ENCODE measurements at places on chromosomes 3 and 15.

DNA sequence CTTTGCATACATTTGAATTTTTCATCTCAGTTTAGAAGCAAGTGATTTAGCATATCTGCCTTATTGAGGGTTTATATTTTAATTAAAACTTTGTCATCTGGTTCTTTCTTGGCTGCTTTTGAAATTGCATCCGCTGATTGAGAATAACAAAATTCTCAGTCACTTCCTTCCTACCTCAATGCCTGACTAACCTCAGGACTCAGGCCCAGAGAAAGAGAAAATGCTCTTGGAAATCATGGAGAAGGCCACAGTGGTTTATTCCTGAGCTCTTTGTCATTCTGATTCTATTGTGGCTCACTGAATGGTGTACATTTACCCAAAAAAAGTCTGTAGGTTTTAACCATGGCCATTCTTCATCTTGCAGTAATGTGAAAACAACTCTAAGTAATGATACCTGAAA, 533.9 kb downstream of the TBL1XR1 start:
- peaks cover 11% of the 10 kb centered on the region for H3K4me1 ChIP-seq
- no peak for DNase-seq
- no peaks in the 10 kb centered on the region for H3K36me3 ChIP-seq
- H3K27me3 ChIP-seq: no peaks in the 10 kb centered on the region
- no peak overlapping the region for H3K4me3 ChIP-seq

DNA sequence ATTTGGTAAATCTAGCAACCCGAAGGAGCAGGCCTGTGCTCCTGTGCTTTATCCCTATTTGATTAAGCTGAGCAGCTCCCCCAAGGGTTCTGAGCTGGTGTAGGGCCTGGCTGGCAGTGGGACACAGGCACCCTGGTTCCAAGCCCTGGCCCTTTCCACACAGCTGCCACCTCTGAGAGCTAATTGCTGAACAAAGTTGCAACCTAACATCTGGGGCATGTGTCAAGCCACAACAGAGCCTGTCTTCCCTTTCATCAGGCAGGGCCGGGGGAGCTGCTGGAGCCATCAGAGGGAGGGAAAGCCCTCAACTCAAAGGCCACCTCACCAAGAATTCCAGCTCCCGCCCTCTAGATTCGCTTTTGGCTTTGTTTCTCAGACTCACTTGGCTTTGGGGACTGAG, 17.1 kb upstream of the MRPS22 start:
- H3K4me1 ChIP-seq: peaks cover 12% of the 10 kb centered on the region
- H3K27ac ChIP-seq: no peak overlapping the region
- H3K4me3 ChIP-seq: no peak overlapping the region
- H3K27me3 ChIP-seq: peaks cover 13% of the 10 kb centered on the region
- DNase-seq: no peak

DNA sequence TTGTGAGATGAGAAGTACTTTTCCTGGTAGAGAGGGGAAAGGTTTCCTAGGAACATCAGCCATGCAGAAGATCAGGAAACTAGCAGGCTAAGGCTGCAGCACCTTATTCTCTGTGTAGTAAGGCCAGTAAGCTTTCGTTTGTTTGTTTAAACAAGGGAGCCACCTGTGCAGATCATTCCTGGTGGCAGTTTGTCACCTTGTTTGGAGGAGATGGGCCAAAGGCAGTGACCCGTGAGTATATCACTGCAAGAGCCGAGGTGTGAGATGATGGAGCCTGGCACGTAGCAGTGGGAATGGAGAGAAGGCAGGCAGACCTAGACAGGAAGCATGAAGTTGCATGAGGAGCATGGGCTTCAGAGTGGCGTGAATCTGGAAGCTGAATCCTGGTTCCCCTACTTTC, 19.6 kb downstream of the ATG7 start:
- H3K36me3 ChIP-seq: no peaks in the 10 kb centered on the region
- no peak overlapping the region for H3K4me3 ChIP-seq
- H3K4me1 ChIP-seq: peaks cover 41% of the 10 kb centered on the region
- H3K27ac ChIP-seq: peak overlapping the region; percentile 90
- no peaks in the 10 kb centered on the region for H3K27me3 ChIP-seq

GRCh38 chr3:178137831-178138230, 398.4 kb upstream of the KCNMB2 start:
- no peak for DNase-seq
- H3K27me3 ChIP-seq: no peaks in the 10 kb centered on the region
- no peak overlapping the region for H3K27ac ChIP-seq
- H3K4me3 ChIP-seq: no peak overlapping the region
- H3K4me1 ChIP-seq: no peaks in the 10 kb centered on the region
- no peaks in the 10 kb centered on the region for H3K36me3 ChIP-seq

- no peaks in the 10 kb centered on the region for H3K27me3 ChIP-seq
- peaks cover 15% of the 10 kb centered on the region for H3K4me1 ChIP-seq
- H3K4me3 ChIP-seq: no peak overlapping the region
- no peak for DNase-seq
- H3K36me3 ChIP-seq: no peaks in the 10 kb centered on the region
Measured at GRCh38 chr3:143604402-143605185, 243.7 kb downstream of the SLC9A9 start.

GRCh38 chr3:52225452-52226228, at the start of gene TLR9:
TLR9 (minus strand) TSS chr3:52225645; CDS start chr3:52225529, 116 bp downstream.
- H3K36me3 ChIP-seq: peaks cover 30% of the 10 kb centered on the region
- peak; percentile 87 for DNase-seq
- H3K4me3 ChIP-seq: peak within 1 kb of the TSS; percentile 5
- H3K27me3 ChIP-seq: no peaks in the 10 kb centered on the region

GRCh38 chr15:84638103-84638502, 16.0 kb downstream of the WDR73 start:
- H3K27ac ChIP-seq: no peak overlapping the region
- H3K4me1 ChIP-seq: peaks cover 16% of the 10 kb centered on the region
- no peak for DNase-seq
- H3K27me3 ChIP-seq: no peaks in the 10 kb centered on the region

- peaks cover 2% of the 10 kb centered on the region for H3K4me1 ChIP-seq
- peaks cover 39% of the 10 kb centered on the region for H3K36me3 ChIP-seq
- DNase-seq: no peak
- no peaks in the 10 kb centered on the region for H3K27me3 ChIP-seq
- H3K27ac ChIP-seq: no peak overlapping the region
Measured at GRCh38 chr15:84793431-84794161, 23.6 kb upstream of the ALPK3 start.

GRCh38 chr3:128559486-128560225, 66.7 kb upstream of the GATA2 start:
- no peak overlapping the region for H3K27ac ChIP-seq
- DNase-seq: no peak
- no peak overlapping the region for H3K4me3 ChIP-seq
- H3K36me3 ChIP-seq: no peaks in the 10 kb centered on the region
- H3K4me1 ChIP-seq: peaks cover 31% of the 10 kb centered on the region

DNA sequence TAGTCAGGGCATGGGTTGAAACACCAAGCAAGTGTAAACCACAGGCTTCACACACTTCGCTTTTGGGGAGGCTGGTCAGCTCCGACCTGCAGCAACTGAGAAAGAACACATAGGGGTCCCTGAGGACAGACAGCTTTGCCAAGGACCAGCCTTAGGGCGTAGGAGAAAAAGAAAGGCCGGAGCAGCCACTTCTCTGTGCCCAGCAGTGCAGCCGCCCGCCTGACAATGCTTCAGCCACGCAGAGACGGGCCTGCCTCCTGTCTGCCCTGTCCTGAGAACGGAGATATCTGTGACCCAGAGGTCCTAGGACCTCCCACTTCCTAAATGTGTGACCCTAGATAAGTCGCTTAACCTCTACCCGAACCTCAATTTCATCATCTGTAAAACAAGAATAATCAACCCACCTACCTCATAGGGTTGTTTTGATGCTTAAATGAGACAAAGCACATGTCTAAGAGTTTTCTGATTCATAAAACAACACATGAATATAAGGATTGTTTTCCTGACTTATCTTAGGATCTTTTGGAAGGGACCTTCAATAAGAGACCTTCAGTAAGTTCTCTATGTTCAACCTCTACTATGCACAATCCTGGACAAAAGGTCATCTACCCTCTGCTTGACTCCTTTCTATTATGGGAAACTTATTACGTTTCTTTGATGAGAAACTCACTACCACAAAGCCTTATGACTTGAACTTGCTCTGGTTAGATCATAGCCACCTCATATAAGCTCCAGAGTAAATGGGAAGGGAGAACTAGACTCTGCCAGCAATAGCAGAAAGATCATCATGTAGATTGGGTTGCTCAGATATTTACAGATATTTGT, 32.9 kb upstream of the RFTN1 start:
- no peak overlapping the region for H3K27ac ChIP-seq
- no peak overlapping the region for H3K4me3 ChIP-seq
- no peaks in the 10 kb centered on the region for H3K36me3 ChIP-seq
- DNase-seq: no peak

GRCh38 chr3:20073683-20074082, 33.4 kb downstream of the KAT2B start:
- H3K27ac ChIP-seq: no peak overlapping the region
- no peaks in the 10 kb centered on the region for H3K36me3 ChIP-seq
- H3K27me3 ChIP-seq: no peaks in the 10 kb centered on the region
- no peak overlapping the region for H3K4me3 ChIP-seq
- no peak for DNase-seq

DNA sequence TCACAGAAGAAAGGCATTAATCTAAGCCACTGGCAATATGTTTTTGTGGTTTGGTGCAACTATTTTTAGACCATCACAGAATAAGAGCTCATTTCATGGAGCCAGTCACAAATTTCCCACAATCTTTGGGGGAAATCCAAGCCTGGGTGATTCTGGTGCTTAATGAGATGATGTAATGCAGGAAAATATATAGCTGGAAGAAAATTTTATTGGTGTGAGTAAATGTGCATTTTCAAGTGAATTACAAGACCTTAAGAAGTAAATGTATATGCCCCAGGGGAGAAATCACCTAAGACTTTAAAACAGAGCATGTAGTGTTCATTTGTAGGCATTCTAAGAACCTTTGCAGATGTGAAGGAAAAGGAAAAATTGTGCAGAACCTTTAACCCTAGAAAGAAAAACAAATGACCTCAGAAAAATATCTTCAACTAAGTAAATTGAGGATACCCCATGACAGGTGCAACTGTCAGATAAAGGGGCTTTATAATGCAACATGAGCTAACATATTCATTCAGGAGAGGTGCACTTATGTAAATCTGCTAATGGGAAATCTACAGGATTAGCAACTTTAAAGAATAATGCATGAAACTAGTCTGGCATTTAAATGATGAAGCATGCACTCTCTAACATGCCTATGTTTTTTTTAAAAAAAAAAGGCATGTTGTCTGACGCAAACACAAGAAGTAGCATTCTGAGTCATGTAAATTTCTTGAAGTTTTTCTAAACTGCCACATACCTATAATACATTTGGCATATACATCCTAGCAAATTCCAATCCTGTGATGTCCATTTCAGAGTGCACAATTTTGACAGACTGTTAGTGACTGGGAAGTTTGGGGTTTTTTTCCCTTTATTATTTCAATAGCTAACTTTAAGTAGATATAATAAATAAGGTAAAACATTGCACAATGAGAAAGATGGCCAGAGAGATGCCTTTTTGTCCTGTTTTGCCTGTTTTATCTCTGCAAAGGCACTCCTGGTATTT, 105.1 kb downstream of the MEX3B start:
- H3K4me3 ChIP-seq: no peak overlapping the region
- H3K27me3 ChIP-seq: no peaks in the 10 kb centered on the region
- no peaks in the 10 kb centered on the region for H3K4me1 ChIP-seq
- H3K36me3 ChIP-seq: no peaks in the 10 kb centered on the region
- no peak for DNase-seq
- no peak overlapping the region for H3K27ac ChIP-seq

- H3K4me3 ChIP-seq: no peak overlapping the region
- peaks cover 14% of the 10 kb centered on the region for H3K4me1 ChIP-seq
- no peak for DNase-seq
- no peak overlapping the region for H3K27ac ChIP-seq
Measured at GRCh38 chr3:124566701-124567100, 163.6 kb upstream of the UMPS start.

GRCh38 chr3:3984053-3984452, 184.8 kb downstream of the LRRN1 start:
- peak overlapping the region; percentile 69 for H3K27ac ChIP-seq
- H3K4me3 ChIP-seq: no peak overlapping the region
- no peaks in the 10 kb centered on the region for H3K36me3 ChIP-seq
- DNase-seq: no peak
- no peaks in the 10 kb centered on the region for H3K4me1 ChIP-seq
- no peaks in the 10 kb centered on the region for H3K27me3 ChIP-seq

DNA sequence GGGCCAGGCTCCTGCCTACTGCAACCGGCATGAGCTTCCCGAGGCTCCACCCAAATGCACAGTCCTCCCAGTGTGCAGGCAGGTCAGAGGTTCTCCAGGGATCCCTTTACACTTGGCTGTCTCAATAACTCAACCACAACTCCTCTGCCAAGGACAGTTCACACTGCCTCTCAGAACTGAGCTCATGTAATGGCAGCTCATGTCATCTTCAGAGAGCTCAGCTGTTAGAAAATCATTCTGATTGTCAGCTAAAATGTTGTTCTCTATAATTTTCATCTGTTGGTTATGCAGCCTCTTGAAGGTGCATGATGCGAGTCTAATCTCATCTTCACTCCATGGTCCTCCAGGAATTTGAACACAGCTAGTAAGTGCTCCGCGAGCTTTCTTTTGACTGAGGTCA, 76.7 kb downstream of the SST start:
- no peaks in the 10 kb centered on the region for H3K36me3 ChIP-seq
- H3K4me1 ChIP-seq: no peaks in the 10 kb centered on the region
- no peaks in the 10 kb centered on the region for H3K27me3 ChIP-seq
- H3K27ac ChIP-seq: no peak overlapping the region
- H3K4me3 ChIP-seq: no peak overlapping the region

DNA sequence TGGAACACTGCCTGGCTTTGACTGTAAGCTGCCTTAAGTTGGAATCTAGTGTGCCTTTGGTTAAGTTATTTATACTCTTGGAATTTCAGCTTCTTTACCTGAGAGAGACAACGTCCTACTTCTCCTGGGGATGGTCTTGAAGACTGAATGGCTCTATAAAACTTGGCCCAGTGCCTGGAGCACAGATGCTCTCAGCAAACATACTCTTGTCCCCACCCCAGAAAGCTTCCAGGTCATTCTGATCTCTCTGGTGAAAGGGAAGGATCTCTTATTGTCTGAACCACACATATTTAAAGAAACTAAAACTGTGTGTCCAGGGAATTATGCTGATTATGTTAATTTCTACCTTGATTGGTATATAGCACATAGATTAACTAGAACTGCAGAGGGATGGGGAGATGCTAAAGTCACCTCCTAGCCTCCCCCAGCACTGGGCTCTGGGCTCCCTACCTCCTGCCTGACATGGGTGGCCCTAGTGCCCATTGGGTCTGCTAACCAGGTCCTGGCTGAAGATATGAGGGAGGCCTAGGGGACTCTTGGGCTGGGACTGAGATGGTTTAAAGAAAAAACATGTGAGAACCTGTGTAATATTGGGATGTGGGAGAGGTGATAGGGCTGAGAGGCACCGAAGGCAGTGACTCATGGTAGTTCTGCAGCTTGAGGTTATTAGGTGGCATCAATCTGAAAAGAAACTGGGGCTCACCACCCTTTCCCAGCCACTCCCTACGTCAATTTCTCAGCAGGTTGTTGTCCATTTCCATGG, 171.0 kb downstream of the RPLP1 start:
- no peak overlapping the region for H3K27ac ChIP-seq
- H3K4me1 ChIP-seq: peaks cover 10% of the 10 kb centered on the region
- no peak for DNase-seq
- H3K27me3 ChIP-seq: no peaks in the 10 kb centered on the region
- no peaks in the 10 kb centered on the region for H3K36me3 ChIP-seq
- H3K4me3 ChIP-seq: no peak overlapping the region
